ENCODE measurements at places on chromosomes 7 and 10.

GRCh38 chr7:57348646-57349269 is 101.2 kb upstream of the ZNF716 start:
- DNase-seq, result no peak

DNA sequence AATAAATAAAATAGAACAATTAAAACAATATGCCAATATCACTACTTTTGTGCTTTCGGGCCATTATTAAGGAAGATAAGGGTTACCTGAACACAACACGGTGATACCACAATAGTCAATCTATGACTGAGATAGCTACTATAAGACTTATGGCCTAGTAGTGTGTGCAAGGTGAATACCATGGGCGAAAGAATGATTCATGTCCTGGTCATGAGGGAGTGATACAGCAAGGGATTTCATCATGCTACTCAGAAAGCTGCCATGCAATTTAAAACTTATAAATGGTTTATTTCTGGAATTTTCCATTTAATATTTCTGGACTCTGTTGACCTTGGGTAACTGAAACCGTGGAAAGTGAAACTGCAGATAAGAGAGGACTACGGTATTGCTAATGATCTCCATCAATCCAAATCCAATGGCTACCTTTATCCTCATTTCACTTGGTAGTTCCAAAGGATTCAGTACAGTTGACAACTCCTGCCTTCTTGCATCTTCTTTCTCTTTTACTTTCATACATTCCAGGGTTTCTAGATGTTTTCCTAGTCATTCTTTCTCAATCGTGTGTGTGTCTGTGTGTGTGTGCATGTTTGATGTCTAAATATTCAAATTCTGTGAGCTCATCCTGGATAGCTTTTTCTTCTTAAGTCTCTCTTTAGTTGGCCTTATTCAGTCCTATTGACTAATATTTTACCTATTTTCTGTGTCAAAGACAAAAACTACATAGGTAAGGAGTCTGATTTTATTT is 100.5 kb upstream of the MAGI2 start:
- no peak for DNase-seq

DNA sequence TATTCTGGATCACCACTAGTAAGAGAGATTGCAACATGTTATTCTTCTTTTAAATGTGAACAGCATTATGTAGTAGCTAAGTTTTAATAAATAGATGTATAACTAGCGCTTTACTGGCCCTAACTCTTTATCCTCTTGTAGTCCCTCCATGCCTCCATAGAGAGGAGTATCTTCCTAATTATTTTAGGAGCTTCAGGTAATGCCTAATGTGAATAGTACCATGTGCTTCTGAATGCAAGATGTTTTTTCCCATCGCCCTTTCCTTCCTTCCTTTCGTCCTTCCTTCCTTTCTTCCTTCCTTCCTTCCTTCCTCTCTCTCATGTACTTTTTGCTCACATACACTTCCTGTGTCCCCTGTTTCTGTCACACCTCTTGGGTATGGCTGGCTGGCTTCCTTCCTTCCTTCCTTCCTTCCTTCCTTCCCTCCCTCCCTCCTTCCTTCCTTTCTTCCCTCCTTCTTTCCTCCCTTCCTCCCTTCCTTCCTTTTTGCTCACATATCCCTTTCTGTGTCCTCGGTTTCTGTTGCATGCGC is 290.7 kb downstream of the HDAC9 start:
- no peak for DNase-seq

GRCh38 chr7:101237206-101238067 is at the start of gene CLDN15:
TSS of gene CLDN15 (minus strand) at chr7:101237802. CDS start at chr7:101237581, 221 bp downstream.
- no peak for DNase-seq

DNA sequence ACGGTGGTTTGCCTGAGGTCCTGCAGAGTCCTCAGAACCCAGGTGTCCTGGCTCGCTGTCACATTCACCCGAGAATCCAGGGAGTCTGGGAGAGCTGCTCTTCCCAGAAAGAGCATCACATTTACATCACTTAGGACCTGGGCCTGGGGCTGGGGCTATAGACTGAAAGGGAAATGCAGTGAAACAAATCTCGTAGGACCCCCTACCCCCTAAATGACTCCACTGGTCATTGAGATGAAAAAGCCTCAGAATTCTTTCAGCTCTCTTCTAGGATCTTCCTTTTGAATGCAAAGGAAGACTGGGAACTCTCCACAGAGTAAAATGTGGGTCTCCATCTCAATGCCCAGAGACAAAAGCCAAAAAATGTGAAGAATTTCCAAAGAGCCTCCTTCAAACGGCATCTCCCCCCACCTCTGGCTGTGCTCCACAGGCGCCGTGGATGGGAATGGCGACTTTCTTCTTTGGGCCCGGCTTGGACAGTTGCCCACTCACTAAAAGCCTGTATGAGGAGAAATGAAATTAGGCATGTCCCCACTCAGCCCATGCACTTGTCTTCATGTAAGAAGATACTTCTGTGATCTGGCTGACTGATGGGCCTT is 49.0 kb upstream of the PODXL start:
- DNase-seq, result no peak

- DNase-seq, result no peak
Observed at GRCh38 chr7:99955247-99955646, 20.6 kb downstream of the AZGP1 start.

DNA sequence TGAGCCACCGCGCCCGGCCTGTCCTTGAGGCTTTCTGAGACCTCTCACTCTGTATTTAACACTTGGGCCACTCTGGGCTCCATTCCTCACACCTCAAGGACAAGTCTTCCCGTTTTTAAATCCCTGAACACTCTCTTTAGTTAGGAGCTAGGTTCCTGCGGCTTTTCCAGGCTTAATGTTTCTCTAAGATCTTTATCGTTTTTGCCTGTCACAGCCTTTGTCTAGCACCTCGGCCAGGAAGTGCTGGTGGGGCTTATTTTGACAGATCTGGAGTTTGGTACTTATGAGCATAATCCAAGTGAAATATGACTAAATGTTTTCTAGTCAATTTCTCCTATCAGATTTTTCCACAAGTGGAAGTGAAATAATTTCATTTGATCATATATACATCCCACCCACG is 186.6 kb downstream of the DPY19L1 start:
- DNase-seq, result no peak

GRCh38 chr10:62860946-62861345 is 44.8 kb upstream of the EGR2 start:
- no peak for DNase-seq

DNA sequence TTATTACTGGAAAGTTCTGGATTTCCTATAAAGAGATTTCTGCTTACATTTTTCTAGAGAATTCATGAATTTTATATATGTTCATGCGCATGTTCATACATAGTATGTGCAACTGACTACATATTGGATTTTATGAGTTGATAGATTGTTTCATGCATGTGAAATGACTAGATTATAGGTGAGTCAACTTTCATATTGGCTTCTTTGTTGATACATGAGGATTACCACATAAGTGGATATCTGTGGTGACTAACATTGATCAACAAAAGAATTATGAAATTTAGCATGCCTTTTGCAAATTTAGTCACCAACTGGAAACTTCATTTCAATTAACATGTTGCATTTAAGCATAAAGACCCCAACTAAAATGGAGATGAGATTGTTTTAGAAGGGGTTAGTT is 99.0 kb downstream of the GNAT3 start:
- DNase-seq, result no peak

GRCh38 chr7:40715053-40715430 is 580.2 kb downstream of the SUGCT start:
- DNase-seq, result no peak

- peak; percentile 15 for DNase-seq
Observed at GRCh38 chr7:75639886-75640190, 98.9 kb downstream of the HIP1 start.

- DNase-seq, result no peak
Observed at GRCh38 chr10:58888957-58889356, 287.5 kb upstream of the PHYHIPL start.

GRCh38 chr10:66943590-66943989 is 17.8 kb downstream of the LRRTM3 start:
- no peak for DNase-seq

DNA sequence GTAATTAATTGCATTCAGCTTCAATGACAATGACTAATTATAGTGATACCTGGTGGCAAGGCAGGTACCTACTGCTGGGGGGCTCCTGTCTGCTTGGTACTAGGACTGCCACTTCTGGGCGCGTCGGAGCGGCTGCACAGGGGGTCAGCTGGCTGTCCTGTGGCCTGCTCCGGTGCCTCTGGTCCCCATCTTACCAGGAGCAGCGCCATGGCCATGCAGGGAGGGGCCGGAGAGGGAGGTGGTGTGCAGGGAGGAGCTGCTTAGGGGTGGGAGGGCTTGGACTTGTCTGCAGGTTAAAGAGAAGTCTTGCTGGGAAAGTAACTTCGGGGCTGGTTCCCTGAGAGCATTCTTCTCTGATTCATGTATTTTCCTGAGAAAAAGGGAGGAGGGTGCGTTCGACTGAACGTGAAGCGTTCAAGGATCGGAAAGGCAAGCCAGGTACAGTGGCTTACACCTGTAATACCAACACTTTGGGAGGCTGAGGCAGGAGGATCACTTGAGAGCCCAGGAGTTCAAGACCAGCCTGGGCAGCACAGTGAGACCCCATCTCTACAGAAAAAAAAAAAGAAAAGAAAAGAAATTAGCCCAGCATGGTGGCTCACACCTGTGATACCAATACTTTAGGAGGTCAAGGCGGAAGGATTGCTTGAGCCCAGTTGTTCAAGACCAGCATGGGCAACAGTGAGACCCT is 15.4 kb downstream of the CUX1 start:
- DNase-seq, result no peak

DNA sequence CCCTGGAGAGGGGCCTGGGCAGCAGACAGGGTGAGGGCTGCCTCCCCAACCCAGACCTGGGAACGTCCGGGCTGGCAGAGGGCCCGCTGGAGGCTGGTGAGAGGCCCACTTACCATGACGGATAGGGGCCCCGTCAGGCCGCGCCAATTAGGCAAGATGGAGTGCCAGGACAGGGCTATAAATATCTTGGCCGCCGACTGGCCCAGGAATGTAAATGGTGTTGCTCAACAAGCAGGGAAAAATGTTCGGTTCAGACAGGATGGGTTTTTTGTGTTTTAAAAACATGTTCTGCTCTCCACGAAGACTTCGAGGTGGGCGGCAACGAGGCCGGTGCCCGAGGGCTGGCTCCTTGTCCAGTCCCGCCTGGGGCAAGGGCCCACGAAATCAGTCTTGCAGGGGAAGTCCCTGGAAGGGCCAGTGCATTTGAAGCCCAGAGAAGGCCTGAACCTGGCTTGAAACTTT is 35.8 kb upstream of the ELN start:
- no peak for DNase-seq

DNA sequence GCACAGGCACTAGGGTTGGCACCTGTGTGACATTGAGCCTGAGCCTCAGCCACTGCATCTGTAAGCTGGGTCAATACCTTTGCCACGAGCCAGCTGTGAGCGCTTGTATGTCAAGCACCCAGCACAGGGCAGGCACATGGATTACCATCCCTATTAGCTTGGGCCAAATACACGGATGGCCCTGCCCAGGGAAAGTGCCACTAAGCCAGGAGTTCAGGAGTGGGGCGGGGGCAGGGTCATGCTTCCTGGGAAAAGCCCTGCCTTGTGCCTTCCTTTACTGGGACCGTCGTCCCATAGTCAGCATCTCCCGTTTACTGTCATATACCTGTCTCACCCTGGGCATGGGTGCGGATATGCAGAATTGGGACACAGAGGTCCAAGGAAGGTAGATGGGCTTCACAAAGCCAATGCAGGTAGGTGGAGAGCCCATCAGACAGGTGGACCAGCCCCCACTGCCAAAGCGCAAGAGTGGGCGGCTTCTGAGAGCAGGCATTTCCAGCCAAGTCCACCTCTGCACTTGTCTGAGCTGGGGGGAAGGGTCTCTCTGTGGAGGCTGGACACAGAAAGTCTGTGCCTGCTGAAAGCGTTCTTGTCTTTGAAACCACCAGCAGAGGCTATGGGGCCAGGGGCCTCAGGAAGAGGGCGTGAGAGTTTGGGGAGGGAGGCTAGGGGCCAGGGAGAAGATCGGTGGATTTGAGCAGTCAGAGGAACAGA is 72.6 kb downstream of the VWA2 start:
- DNase-seq, result no peak

DNA sequence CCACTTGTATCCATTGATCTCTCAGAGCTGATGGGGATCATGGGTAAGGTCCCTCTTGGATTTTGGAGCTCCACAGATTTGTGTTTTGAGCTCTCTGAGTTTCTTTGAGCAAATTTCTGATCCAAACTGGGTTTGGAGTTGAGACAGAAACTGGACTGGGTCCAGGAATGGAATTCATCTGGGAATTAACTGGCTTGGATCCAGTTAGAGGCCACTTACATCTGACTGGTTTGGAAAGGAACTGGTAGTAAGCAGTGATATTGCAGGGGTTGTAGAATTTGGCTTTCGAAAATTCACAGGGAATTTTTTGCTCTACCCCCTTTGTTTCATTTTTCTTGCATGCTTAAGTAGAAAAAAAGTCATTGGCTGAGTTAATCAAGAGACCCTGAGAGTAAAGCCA is 245.6 kb downstream of the SEMA3D start:
- no peak for DNase-seq

DNA sequence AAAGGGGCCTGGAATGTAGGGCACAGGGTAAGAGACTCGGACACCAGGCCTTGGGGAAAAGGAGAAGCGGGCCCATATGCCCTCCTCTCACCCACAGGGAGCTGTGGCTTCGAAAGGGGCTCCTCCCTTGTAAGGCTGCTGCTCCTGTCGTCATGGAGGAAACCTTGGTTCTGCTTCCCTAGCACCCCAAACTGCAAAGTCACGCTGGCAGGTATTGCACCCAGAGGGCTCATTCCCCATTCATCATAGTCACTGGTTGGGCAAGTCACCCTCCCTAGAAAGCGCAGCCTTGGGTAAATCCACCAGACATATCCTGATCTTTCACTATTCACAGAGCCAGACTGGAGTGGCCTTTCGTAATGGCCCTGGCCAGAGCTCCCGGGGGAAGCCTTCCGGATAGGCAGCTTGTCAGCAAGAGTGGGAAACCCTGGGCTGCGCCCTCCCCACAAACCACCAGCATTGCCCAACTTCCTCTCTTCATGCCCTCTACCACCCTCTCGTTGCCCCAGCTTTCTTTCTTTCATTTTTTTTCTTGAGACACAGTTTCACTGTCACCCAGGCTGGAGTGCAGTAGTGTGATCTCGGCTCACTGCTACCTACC is 121.0 kb downstream of the HIP1 start:
- DNase-seq, result peak; percentile 47

DNA sequence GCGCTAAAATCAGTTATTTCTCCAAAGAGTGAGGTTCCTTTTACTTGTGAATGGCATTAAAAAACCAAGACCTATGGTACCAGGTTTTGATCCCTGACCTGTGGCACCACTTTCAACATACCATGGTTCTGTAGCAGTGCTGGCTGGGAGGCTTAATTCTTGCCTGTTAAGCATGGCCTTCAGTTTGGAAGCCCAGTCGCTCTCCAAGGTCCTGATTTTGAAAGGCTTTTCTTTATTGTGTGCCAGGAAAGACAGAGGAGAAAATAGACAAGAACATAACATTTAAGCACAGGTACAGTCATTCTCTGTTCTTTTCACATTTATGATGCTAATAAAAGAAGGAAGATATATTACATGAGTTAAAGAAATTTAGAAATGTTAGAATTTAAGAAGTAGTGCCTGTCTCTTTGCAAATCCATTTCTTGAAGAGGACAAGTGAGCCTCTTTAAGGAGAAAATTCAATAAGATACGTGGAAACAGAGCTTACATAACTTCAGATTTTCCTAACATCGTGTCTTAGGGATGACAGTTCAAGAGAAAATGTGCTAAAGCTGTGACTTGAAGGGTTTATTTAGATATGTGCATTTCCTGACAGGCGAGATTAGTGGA is 357.6 kb downstream of the DPP6 start:
- no peak for DNase-seq

GRCh38 chr7:152395112-152395511 is 40.7 kb downstream of the KMT2C start:
- no peak for DNase-seq

- DNase-seq, result no peak
Observed at GRCh38 chr10:13839430-13839990, 252.7 kb downstream of the PRPF18 start.
